ENCODE measurements at places on chromosomes 4 and X. TPM values are rescaled to one million over a fixed set of nuclear protein-coding genes. Genes with fewer than 3 reads are reported as not detected.
A peak's percentile ranks its signal among the peaks of the same experiment; 100 is the strongest.

DNA sequence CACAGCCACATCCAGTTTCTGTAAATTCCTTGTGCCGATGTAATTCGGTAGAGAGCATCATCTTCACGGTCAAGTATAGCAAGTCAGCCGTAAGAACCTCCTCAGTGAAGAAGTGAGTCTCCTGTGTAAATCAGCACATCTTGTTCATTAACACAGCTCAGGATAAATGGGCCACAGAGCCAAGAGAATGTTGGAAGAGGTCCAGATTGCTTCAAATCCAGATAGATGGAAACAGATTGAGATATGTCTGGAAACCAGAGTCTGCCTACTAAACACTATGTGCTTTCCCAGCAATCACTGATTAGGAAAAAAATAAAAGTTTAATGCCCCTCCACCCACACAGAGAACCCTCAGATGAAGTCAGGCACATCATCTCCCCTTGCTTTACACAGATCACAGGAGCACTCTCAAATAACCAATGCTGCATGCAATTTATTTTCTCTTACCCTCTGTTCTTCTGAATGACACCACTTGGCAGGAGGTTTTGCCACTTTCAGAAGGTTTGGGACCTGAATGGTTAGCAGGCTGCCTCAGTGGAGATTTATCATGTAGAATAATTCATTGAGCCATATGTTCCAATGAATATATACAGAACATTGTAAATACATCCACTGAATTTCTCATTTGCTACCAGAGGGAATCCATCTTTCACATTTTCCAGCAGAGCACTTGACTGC lies 357.7 kb downstream of the C4orf33 start:
- no peak for DNase-seq

- no peak for DNase-seq
Measured at GRCh38 chrX:151488677-151489076, 74.8 kb upstream of the PASD1 start.

- no peak for DNase-seq
Measured at GRCh38 chrX:53684415-53685192, 1.9 kb downstream of the HUWE1 start.

The XG gene
- polyA plus RNA-seq, result 0.25 TPM

DNA sequence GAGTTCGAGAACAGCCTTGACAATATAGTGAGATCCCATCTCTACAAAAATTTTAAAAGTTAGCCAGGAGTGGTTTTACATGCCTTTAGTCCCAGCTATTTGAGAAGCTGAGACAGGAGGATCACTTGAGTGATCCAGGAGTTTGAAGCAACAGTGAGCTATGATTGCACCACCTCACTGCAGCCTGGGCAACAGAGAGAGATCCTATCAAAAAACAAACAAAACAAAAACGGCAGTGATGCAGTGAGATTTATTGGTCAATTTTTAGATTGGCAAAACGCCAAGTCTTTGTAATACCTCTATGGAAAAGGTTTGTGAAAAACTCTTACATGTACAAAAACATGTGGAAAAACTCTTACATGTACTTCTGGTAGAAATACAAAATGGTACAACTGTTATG lies 91.3 kb downstream of the PTPN13 start:
- DNase-seq, result no peak

- DNase-seq, result no peak
Measured at GRCh38 chrX:120672389-120672788, 42.5 kb upstream of the C1GALT1C1 start.

The INTU gene
- 26.3 TPM for polyA plus RNA-seq

- DNase-seq, result no peak
Measured at GRCh38 chr4:27010334-27010940, 149.8 kb downstream of the STIM2 start.

- DNase-seq, result no peak
Measured at GRCh38 chrX:38612281-38612680, 50.9 kb downstream of the TSPAN7 start.

- DNase-seq, result no peak
Measured at GRCh38 chr4:183658362-183659028, 490 bp downstream of the RWDD4 start.

DNA sequence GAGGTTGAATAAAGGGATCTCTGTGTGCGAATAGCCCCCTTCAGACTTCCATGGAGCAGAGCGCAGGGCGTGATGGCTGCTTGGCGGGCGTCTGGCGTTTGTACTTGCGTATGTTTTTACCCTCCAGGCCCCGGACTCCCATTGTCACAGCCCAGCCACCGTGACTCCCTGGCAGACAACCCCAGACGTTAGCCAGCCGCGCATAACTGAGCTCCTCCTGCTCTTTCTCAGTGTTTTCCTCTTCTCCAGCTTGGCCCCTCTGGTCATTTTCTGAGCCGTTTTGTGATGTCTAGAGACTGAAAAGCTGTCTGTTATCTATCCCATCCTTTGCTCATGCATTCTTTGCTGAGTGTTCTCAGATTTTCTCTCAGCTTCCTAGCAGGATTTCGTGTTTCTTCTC lies 54.3 kb downstream of the IGFBP7 start:
- DNase-seq, result no peak

DNA sequence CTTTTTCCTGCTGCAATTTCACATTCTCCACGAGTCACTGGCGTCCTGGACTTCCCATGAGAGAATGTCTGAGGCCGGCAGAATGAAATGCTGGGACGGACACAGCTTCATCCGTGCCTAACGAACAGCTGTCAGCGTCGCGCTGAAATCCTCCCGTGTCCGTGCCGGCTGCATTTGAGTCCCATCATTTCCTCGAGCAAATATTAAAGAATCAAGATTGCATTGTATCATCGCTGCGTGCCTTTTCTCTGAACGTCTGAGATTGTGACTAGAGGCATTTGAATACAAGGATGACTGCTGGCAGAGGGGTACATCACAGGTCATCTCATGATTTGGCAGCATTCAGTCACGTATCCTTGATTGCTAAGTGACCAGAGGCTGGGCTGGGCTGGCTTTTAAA lies 279.9 kb downstream of the ASMT start:
- no peak for DNase-seq

GRCh38 chr4:172514801-172515200 lies 653.8 kb upstream of the GALNT7 start:
- no peak for DNase-seq

GRCh38 chr4:2924765-2925301 lies 38.4 kb downstream of the NOP14 start:
- DNase-seq, result no peak

- DNase-seq, result no peak
Measured at GRCh38 chr4:113943863-113944262, 35.6 kb downstream of the ARSJ start.

- DNase-seq, result no peak
Measured at GRCh38 chr4:37008199-37008598, 236.3 kb upstream of the NWD2 start.

The USP26 gene
- polyA plus RNA-seq, result not detected

- DNase-seq, result peak; percentile 14
Measured at GRCh38 chr4:88522702-88523324, 763 bp downstream of the PYURF start.

DNA sequence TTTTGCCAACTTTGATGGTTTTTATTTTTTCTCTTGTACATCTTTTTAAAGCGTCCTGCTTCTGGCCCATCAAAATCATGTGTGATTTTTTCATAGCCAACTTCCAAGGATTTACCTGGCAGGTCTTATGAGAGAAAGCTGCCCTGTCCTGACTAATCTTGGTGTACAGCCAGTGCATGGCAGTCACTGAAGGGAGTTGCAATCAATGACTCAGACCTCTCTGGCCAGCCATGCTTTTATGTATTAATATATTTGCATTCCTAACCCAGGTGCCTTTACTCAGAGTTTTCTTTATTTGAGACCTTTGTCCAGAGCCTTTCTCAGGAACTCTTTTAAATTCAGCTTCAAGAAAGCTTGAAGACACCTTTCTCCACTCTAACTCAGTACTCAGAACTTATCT lies 691.5 kb upstream of the HTR2C start:
- DNase-seq, result no peak

The C4orf50 gene
- polyA plus RNA-seq, result not detected

DNA sequence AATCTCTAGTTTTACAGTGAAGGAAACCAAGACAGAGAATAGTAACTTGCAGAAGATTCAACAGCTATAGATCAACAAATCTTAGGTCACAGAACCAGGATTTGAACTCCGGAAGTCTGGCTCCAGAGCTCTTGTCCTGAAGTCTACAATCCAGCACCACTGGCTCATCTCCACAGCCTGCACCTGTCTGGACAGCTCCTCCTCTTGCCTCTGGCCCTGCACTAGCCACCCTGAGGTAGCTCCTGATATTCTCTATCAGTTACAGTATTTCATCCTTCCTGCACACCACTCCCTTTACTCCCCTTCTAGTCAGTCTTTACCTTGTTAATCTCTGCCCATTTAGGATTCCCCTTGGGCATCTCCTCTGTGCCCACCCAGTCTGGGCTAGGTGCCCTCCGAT lies 58.1 kb upstream of the LNX1 start:
- no peak for DNase-seq

GRCh38 chr4:55864577-55865223 lies 11.3 kb downstream of the EXOC1 start:
- no peak for DNase-seq
